AG10803 (cell line): ENCODE measurements at places on chromosomes 3 and 15.

- peak; percentile 73 for DNase-seq
Observed at GRCh38 chr3:152365766-152366593, 97.3 kb downstream of the MBNL1 start.

DNA sequence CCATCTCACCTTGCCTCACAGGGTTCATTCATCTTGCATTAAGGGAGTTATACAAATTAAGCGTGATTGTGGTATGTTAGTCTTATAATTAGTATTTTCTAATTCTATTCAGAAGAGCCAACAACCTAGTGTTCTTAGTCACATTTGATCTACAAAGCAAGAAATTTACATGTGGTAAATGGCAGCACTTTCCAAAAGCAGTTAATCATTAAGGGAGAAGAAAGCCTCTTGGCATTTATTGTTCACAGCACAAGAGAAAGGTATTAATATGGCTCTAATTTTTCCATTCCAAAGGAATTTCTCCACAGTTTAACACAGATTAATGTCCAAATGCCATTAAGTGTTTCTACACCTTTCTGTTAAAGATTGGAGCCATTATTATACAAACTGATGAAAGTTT is 1077.1 kb downstream of the ZPLD1 start:
- no peak for DNase-seq

GRCh38 chr3:30700702-30701321 is 94.4 kb downstream of the TGFBR2 start:
- no peak for DNase-seq

DNA sequence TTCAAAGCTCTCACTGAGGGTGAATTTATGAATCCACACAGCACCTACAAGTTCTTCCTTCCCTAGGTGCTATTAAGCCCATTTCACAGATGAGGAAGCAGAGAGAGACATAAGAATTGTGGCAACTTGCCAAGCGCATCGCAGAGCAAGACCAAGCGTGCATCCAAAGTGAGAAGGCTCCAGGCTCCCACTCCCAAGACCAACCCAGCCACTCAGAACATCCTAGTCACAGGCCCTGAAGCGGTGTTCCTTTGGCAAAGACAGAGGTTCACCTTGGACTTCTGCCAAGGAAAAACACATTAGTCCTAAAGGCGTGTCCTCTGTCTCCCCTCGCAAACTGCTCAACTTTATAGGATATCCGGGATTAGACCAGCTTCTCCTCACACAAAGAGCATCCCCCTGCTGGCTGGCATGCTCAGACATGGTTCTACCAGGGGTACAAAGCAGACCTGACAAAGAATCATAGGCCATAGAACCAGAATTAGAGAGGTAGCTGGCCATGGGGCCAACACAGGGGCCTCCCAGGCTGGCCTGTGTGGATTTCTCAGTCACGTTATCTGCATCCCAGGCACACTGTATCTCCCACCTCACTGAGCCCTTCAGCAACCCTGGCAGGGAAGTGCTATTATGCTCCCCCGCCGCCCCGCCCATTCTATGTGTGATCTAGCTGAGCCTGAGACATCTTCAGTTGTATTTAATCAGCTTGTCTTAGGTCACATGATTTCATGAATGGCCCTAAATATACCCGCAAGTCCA is 160.2 kb downstream of the FOXP1 start:
- DNase-seq: no peak

GRCh38 chr3:171481011-171481410 is 20.8 kb upstream of the TNIK start:
- no peak for DNase-seq

DNA sequence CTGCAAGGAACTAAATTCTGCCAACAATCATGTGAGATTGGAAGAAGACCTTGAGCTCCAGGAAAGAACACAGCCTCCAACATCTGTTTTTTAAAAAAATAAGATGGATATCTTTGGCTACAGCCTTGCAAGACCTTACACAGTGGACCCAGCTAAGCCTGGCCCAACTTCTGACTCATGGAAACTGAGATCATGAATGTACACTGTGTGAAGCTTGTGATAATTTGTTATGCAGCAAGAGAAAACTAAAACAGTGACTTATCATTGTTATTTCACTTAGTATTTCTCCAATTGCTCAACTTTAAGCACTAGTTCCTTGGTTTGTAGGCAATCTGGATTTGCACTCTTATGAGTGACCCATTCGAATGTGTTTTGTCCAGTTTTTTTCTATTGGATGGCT is 29.3 kb downstream of the SHQ1 start:
- peak; percentile 85 for DNase-seq

GRCh38 chr15:77966540-77967234 is 110.8 kb downstream of the TBC1D2B start:
- peak; percentile 53 for DNase-seq

DNA sequence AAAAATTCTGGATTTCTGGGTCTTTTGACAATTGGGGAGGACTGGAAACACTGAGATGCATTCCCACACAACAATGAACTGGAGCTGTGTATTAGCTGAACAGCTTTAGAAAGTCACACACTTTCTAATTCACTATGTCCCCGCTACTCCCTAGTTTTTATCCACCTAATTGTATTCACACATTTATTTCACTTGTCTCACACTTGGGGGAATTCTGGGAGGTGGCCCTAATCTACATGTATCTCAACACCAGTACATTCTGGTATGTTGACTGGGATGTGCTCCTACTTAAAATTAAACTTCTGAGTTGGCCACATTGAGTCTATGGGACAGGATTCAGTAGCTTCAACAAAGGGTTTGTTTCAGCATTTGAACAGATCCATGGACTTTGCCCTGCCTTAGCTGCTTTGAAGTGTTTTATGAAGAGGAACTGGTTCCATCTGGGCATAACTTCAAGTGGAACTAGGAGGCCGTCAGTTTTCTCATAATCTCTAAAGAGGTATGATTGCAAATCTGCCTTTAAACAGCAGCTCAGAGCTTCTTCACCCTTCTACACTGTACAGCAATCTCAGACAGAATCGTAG is 106.5 kb upstream of the CMC1 start:
- DNase-seq: no peak

DNA sequence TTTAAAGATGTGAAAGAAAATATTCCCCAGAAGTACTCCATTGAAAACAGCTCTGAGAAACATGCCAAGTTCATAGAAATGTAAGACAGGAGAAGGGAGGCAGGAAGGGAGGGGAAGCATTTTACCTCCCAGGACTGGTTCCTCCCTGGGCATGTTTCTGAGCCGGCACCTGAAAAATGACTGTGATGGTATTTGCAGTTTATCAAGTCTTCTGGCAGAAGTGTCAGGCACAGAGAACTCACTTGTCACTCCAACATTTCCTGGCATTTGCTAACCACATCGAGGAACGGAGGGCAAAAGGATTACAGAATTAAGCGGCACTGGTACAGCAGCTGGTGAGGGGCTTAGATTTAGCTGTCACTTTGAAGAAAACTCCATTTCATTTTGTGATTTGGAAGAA is 1054.0 kb downstream of the TUSC7 start:
- no peak for DNase-seq

DNA sequence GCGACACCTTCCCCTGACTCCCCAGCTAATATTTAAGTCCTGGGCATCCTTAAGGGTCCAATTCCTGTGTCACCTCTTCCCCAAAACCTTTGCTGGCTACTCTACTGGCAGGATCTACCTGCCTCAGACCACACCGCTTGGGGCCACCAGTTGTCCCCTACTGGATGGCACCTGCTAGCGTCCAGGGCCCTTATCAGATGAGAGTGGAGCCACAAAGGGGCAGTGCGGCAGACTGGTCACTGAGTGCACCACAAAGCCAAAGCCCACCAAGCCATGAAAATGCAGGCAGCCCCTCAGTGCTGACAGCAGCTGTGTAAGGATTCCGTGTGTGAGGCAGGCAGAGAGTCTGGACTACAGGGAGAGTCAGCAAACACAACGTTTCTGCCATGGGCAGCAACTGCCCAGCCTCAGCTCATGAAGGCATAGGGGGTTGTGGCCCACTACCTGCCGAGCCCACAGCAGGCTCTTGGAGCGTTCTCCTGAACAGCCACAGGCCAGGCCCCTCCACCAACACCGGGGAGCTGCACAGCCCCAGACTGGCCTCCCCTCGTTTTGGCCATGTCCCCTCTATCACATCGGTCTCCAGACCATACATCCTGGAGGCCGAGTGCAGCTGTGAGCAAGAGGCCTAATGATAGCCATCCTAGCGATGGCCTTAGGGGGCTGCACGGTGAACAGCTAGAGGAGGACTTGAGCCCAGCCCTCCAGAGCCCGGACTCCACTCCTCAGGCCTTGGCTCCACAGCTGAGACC is 32.3 kb downstream of the ALDH1L1 start:
- no peak for DNase-seq

GRCh38 chr15:39299486-39300267 is 281.2 kb upstream of the THBS1 start:
- DNase-seq: peak; percentile 97

DNA sequence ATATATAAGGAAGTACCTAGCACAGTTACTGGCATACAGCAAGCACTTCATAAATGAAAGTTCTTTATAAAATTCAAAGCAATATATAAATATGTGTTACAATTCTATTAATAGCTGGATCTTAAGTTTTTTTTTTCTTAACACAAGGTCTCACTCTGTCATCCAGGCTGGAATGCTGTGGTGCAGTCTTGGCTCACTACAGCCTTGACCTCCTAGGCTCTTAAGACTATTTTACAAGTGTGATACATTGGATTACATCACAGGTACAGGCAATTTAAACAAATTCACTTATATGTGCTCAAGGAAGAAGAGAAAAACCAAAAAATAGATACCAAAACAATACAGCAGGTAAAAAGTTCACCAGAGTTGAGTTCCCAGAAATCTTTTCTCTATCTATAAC is 60.6 kb downstream of the ZNF280D start:
- peak; percentile 62 for DNase-seq

DNA sequence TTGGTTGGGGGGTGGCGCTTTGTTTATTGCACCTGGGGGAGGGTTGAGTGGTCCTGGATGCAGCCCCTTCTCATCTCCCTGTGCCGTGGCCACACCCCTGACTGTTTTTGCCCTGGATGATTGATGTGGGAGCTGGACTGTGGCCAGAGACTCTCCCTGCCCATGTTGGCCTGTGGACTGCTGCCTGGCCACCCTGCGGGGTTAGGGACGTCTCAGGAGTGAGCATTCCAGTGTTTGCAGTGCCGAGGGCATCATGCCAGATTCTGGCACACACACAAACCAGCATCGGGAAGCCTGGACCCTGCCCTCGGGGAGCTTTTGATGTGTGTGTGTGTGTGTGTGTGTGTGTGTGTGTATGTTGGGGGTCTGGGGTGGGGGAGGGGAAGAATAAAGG is 15.8 kb downstream of the APBA2 start:
- DNase-seq: no peak

- no peak for DNase-seq
Observed at GRCh38 chr15:39669661-39670060, 88.8 kb downstream of the THBS1 start.

DNA sequence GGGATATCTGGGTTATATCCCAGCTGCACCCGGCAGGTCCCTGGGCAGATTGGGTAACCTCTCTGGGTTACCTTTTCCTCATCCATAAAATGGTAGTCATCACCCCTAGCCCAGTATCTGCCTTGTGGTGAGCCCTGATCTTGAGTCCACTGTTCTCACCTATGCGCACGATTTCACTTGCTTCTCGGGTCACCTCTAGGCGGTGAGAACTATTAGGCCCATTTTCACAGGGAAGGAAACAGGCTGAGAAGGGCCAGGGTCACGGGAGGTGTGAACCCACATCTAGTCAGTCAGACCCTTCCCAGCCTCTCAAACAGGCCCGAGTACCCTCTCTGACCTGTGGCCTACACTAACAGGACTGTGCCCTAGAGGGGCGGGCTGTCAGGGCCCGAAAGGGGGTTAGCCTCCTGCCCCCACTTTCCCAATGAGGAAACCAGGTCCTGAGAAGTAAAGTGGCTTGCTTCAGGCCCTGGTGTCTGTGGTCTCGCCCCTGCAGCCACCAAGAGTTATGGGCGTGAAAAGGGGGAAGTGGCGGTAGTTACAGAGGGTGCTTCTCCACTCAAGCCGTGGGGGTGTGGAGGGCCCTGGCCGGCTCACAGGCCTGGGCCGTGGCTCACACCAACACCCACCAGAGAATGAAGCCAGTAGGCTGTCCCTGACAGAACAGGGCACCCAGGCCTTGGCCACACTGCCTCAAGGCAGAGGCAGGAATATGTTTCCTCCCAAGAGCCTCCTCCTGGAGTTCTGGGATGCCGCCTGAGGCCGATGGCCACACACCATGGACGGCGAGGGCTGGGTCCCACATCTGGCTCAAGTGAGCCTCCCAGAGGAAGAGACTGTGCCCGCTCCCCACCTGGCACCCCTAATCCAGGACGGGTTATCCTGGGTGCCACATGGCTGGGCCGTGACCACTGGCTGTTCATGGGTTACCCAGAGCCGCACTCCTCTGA is 19.5 kb downstream of the PSTPIP1 start:
- no peak for DNase-seq

DNA sequence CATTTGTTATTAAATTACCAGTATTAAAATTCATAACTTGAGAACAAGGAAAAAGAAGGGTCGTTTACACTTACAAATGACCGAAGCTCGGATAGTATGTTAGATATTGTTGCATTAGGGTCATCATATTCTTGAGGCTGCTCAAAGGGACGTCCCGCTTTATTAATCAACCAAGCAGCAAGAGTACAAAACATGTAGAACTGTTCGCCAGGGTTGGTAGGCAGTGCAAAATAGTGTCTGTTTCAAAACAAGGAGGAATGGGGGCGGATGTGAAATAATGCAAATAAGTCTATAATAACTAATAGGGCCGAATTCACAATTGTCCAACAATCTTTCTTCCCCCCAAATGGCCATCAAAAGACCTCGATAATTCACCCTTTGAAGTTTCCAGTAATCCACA is 2.9 kb downstream of the IFT57 start:
- DNase-seq: no peak

GRCh38 chr15:99732751-99733267 is 428 bp downstream of the LYSMD4 start:
- DNase-seq: no peak

DNA sequence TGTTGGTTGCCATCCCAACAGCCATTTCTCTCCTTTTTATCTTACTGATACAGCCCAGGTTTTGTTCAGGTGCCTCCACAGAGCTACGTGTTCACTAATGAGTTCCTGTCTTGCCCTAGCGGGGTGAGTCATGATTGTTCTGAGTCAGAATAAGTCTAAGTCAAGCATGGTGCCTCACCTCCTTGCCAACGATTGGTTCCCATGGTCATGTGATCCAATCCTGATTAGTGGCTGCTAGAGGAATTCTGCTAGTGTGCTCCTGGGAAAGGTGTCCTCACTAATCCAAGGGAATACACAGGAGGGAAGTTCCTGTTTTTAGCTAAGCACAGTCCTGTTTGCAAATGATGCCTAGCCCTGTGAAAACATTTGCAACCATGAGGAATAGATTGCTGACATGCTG is 99.8 kb downstream of the NSUN3 start:
- peak; percentile 7 for DNase-seq

DNA sequence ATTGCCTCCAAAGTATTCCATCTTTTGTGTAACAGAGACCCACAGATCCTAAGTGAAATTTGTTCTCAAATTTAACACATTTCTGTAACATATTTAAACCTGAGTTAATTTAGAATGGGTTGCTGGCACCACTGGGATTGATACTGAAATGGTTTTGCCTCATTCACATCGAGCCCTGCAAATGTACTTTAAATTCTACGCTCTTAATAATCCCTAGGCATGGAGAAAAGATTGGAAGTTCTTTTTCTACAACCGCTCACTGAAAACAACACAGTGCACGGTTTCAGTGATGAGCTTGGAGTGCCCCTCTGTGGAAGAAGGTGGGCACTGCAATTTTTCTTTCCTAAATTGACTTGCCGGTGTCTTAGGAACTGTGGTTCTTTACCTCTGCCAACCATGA is 109.9 kb upstream of the ATP11B start:
- peak; percentile 62 for DNase-seq

- no peak for DNase-seq
Observed at GRCh38 chr15:28117432-28117990, 18.4 kb upstream of the OCA2 start.

GRCh38 chr3:115961380-115961779 is 338.1 kb downstream of the GAP43 start:
- peak; percentile 13 for DNase-seq
